Stimulated activated CD4-positive, alpha-beta T cell treated with anti-CD3 and anti-CD28 coated beads, Interleukin-1b, Interleukin-23, amount 100 ng/mL, for 1 hour (primary cell): ENCODE measurements at places on chromosomes 2 and 18.

GRCh38 chr2:2146969-2147900, 183.8 kb downstream of the MYT1L start:
- no peak for DNase-seq

GRCh38 chr18:68840554-68841263, 42.8 kb downstream of the CCDC102B start:
- no peak for DNase-seq

- DNase-seq = no peak
Observed at GRCh38 chr2:85924522-85924921, 35.7 kb upstream of the ST3GAL5 start.

GRCh38 chr2:152493417-152493816, 158.4 kb downstream of the FMNL2 start:
- DNase-seq = no peak

DNA sequence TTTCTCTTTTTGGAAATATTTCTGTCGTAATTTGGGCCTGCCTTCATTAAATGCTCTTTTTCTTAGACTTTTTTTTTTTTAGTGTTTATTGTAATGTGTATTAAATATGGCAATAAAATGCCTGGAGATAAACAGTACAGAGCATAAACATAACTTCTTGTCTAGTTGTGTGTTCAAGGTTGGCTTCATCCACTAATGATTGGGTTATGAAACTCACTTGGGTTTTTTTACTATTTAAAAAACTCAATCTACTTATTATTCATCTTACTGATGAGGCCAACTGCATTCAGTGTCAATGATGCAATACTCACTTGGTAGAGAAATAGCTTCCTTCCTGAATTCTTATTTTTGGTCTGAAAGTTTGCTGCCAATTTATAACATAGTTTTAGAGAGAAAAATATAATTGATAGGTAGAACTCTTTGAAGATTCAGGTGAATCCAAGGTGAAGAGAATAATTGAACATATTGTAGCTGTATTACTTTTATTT, 144.2 kb upstream of the NABP1 start:
- DNase-seq = no peak

DNA sequence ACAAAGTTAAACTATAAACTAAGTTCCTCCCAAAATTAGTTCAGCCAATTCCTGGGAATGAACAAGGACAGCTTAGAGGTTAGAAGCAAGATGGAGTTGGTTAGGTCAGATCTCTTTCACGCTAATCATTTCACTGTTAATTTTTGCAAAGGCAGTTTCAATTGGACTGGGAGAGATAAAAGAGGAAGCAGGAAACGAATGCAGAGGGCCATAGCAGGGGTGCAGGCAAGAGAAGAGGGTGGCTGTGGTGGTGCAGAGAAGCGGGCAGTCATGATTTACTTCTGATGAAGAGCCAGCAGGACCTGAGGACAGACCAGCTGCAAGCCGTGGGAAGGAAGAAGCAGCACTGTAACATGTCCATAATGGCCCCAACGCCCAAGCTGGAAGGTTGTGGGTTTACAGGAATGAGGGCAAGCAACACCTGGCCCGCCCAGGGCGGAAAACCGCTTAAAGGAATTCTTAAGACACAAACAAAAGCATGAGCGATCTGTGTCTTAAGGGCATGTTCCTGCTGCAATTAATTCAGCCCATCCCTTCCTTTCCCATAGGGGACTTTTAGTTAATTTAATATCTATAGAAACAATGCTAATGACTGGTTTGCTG, 4.1 kb upstream of the RMP24 start:
- no peak for DNase-seq

- DNase-seq = no peak
Observed at GRCh38 chr2:76759634-76760366, 762.4 kb downstream of the LRRTM4 start.

- DNase-seq = no peak
Observed at GRCh38 chr18:51108330-51108729, 78.3 kb downstream of the SMAD4 start.

DNA sequence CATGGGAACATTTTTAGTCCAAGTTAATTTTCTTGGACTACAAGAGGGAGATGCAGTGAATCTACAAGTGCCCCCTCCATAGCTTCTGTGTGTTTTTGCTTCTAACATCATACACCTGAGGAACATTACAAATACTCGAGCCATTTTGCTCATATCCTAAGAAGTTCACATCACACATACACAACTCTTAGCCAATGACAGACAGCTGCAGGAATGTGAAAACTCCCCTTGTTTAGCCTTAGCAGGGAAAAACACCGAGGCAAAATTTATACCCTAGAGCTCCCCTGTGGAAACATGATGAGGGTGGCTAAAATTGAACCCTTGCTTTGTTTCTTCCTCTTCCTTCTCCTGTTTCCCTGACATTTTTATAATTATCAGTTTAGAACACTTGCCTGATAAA, 928.3 kb upstream of the NRXN1 start:
- DNase-seq = no peak

DNA sequence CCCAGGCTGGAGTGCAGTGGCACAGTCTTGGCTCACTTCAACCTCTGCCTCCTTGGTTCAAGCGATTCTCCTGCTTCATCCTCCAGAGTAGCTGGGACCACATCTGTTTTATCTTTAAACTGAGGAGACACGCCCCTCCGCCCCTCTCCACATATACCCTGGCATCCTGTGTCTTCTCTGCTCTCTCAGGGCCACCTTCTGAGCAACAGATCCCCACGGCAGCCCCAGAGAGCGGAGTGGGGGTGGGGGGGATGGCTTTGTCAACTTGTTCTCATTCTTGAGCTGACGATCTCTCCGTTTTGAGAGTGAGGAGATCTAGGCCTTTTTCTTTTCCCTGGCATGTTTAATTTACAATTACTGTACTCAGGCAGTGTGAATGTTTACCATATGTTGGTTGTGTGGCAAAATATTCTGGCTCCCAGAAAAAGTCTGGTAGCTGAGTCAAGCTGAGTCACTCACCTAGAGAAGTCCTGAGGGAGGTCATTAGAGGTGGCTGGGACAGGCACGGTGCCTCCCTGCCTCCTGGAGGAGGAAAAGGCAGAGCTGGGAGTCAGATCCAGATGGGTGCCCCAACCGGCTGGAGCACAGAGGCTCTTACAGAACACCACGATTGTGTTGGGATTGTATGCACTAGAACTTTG, 19.5 kb upstream of the ID2 start:
- no peak for DNase-seq

DNA sequence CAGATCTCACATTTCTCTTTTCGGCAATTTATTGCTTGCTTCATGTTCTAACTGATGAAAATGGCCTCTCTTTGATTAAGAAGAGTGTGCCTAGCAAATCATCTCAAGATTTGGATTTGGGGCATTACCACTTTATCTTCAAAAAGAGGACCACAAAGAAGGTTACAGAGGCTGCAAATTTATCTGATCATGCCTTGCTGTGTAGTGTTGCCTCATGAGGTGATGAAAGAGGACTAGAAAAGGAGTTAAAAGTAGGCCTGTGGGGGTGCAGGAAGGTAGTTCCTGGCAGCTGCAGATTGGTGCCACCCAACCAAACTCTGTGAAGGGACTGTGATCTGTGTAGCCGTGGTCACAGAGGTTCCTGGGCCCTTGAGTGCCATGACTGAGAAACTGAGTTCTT, 69.2 kb downstream of the PRELID3A start:
- no peak for DNase-seq

DNA sequence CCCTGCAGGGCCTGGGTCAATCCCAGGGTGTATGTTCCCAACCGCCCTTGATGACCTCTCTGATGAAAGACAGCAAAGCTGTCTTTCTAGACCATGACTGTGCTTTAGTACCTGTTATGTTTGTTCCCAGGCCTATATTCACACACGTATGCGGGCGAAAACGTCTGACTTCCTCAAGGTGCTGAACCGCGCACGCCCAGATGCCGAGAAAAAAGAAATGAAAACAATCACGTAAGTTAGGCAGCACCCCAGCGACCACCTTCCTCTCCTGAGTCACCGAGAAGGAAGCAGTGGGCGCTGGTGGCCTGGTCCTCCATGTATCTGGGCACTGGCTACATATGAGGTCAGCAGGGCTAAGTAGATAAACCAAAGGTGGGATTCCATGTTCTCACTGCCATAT, 11.1 kb upstream of the GPBAR1 start:
- DNase-seq = no peak

GRCh38 chr2:77962943-77963342, 440.8 kb upstream of the LRRTM4 start:
- no peak for DNase-seq

DNA sequence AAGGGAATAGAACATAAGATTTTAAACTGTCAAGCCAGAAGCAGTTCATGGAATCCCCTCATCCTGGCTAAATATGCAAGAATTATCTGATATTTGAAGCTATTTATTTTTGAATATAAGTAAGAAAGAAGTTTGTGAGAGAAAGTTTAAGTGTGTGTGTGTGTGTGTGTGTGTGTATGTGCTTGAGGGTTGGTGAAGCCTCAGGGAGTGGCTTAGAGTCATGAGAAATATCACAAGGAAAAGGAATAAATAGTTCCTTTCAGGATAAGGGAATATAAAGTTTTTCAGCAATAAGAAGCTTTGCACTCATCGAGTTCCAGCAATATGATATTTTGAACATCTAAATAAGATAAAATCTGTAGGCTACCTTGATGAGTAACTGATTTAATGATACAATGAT, 359.6 kb downstream of the MEIS1 start:
- DNase-seq = no peak

DNA sequence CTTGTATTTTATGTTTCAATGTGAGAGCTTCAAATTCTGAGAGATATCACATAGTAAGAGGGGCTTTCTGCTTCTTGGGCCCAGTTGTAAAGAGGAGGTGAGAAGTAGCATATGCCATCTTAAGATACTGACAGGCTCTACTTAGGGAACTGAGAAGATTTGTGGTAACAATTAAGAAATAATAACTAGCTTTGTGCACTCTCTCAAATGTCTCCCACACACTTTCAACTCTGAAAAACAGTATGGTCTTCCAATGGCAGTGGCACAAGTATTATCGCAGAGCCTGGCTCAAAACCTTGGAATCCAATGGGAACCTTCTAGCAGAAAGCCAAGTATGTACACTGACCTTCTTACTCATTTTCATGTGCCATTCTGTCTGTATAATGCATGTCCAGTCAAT, 80.3 kb upstream of the FAM237A start:
- no peak for DNase-seq

DNA sequence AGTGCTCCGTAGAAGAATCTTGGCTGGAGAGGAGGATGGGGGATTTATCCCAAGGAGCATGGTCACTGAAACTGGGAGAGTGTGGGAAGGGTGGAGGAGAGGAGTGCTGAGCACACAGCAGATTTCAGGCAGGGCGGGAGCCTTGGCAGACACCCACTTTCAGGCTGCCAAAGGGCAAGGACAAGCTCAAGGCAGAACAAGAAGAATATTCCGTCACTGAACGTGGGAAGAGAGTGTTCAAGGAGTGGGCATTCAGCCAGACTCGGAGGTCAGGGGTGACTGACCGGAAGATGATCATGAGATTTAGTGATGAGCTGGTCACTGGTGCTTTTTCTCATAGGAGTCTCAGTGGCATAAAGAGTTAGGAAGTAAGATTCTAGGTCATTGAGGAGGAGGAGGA, 136.2 kb upstream of the RASGRP3 start:
- DNase-seq = no peak

DNA sequence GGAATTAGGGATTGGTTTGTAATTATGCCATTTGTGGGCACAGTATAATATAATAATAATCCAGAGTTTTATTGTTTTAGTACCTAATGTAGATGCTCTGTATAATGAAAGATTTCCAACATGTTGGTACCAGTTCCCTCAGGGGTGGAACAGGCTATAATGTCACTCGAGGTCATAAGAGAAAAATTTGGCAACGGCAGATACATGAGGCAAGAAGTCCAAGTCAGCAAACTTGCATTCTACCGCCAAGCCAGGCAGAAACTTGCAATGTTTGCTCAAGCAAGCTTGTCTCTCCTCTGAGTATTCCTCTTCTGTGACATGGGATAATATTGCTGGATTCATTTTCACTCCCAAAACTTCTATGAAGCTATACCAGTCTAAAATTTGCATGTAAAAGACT, 520.0 kb upstream of the SALL3 start:
- no peak for DNase-seq

- DNase-seq = no peak
Observed at GRCh38 chr2:231672617-231673347, 35.5 kb upstream of the PTMA start.

DNA sequence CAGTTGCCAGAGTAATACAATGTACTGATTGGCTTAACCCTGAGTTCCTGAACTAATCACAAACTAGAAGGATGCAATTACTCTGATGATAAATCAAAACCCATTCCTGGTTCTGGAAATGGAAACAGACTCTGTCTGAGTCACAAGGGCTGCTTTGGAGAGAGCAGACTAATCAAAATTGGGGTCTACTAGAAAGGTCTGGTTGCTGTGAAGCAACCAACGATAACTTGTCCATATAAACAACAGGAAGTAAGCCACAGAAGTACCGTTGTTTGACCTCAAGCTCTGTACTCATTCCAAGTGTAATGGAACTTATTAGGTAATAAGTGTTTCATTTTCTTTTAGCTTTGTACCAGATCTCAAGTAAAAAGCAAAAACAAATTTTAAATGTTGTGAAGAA, 49.7 kb downstream of the RASGRP3 start:
- DNase-seq = no peak

DNA sequence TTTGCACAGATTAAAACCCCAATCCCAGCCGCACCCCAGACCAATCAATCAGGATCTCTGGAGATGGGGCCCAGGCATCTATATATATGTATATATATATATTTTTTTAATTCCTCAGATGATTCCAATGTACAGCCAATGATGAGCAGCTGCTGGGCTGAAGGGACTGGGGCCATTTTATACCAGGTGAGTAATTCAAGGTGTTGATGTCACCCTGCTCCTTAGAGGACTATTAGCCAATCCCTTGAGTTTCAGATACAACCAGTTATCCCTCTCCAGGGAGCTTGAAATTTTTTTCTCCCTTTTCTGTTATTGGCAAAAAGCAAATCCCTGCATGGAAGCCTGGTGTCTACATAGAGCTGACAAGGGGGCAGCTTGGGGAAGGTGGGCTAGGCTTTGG, 59.8 kb downstream of the MCFD2 start:
- no peak for DNase-seq

DNA sequence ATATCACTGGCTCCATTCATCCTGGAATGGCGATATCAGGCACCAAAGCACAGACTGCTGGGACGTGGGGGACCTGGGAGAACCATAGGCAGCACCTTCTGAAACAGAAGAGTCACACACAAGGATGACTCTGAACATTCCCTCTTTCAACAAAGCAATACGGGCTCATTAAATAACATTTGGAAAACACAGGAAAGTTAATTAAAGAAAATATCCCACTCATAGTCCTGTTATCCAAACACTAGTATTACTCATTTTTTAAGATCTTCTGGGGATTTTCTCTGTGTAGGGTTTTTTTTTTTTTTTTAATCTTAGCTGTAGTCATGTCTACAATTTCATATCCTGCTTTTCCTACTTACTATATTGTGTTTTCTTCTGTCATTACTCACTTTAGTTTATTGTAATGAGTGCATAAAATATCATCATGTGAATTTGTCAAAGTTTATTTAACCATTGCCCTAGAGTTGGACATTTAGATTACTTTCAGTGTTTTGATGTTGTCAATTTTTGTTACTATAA, 70.0 kb upstream of the SP3 start:
- no peak for DNase-seq

- DNase-seq = no peak
Observed at GRCh38 chr2:119006441-119006840, 64.4 kb downstream of the MARCO start.
